ENCODE measurements at places on chromosomes 11 and 22. TPM values are rescaled to one million over a fixed set of nuclear protein-coding genes. Genes with fewer than 3 reads are reported as not detected.

MMP12 gene
- total RNA-seq: not detected

KLHDC7B gene
- 0.49 TPM for total RNA-seq

PRG3 gene
- not detected for total RNA-seq

PGA4 gene
- total RNA-seq: 7.6 TPM

PRR33 gene
- not detected for total RNA-seq

TMEM45B gene
- total RNA-seq: 10.1 TPM

USP2 gene
- 2.5 TPM for total RNA-seq

MS4A12 gene
- not detected for total RNA-seq

APOA5 gene
- total RNA-seq: not detected

BEST1 gene
- total RNA-seq: 4.4 TPM

TRIM51 gene
- total RNA-seq: not detected

H19 gene
- total RNA-seq: 252 TPM

ABCG4 gene
- 3.2 TPM for total RNA-seq

OR51B5 gene
- 1.2 TPM for total RNA-seq

MPST gene
- 126 TPM for total RNA-seq

PHOX2A gene
- 3.4 TPM for total RNA-seq

APOBEC3H gene
- not detected for total RNA-seq

LIPT2 gene
- 3.9 TPM for total RNA-seq

SLC25A45 gene
- total RNA-seq: 2.2 TPM

KCTD14 gene
- 2.9 TPM for total RNA-seq

POU2AF2 gene
- not detected for total RNA-seq

CD3G gene
- total RNA-seq: 2.2 TPM

HSPA8 gene
- 584 TPM for total RNA-seq

LRRC74B gene
- total RNA-seq: not detected

KRTAP5-9 gene
- not detected for total RNA-seq

MMP27 gene
- total RNA-seq: not detected

OR2AT4 gene
- total RNA-seq: not detected

OLFML1 gene
- total RNA-seq: 11.5 TPM

BBOX1 gene
- total RNA-seq: 53.0 TPM

OR5A1 gene
- not detected for total RNA-seq

HPS4 gene
- 36.1 TPM for total RNA-seq

OR5M10 gene
- not detected for total RNA-seq

TRPM5 gene
- total RNA-seq: not detected

NOL12 gene
- total RNA-seq: 28.2 TPM

GGT5 gene
- total RNA-seq: 61.4 TPM

CDK2AP2 gene
- 46.4 TPM for total RNA-seq

INS gene
- not detected for total RNA-seq

IGF2 gene
- total RNA-seq: 56.5 TPM

CAPN5 gene
- 15.0 TPM for total RNA-seq

SAA2 gene
- 19.4 TPM for total RNA-seq

PNPLA2 gene
- 103 TPM for total RNA-seq

CSF2RB gene
- 4.2 TPM for total RNA-seq

GRAP2 gene
- total RNA-seq: 12.3 TPM

OR2D2 gene
- not detected for total RNA-seq

OTOG gene
- not detected for total RNA-seq

MAPK8IP2 gene
- 3.2 TPM for total RNA-seq

SLC22A12 gene
- total RNA-seq: not detected

SLC37A2 gene
- 22.6 TPM for total RNA-seq

ZDHHC13 gene
- total RNA-seq: 22.6 TPM

ARHGEF17 gene
- total RNA-seq: 32.9 TPM

ESAM gene
- 34.9 TPM for total RNA-seq

HPX gene
- 0.98 TPM for total RNA-seq

RASSF10 gene
- total RNA-seq: 3.7 TPM

OR6A2 gene
- total RNA-seq: not detected

Measured in vagina (tissue), 2 donors.